Cardiac muscle cell (in vitro differentiated cells and primary cell): ENCODE measurements at places on chromosomes 2 and 18. TPM values are rescaled to one million over a fixed set of nuclear protein-coding genes. Genes with fewer than 3 reads are reported as not detected.

DNA sequence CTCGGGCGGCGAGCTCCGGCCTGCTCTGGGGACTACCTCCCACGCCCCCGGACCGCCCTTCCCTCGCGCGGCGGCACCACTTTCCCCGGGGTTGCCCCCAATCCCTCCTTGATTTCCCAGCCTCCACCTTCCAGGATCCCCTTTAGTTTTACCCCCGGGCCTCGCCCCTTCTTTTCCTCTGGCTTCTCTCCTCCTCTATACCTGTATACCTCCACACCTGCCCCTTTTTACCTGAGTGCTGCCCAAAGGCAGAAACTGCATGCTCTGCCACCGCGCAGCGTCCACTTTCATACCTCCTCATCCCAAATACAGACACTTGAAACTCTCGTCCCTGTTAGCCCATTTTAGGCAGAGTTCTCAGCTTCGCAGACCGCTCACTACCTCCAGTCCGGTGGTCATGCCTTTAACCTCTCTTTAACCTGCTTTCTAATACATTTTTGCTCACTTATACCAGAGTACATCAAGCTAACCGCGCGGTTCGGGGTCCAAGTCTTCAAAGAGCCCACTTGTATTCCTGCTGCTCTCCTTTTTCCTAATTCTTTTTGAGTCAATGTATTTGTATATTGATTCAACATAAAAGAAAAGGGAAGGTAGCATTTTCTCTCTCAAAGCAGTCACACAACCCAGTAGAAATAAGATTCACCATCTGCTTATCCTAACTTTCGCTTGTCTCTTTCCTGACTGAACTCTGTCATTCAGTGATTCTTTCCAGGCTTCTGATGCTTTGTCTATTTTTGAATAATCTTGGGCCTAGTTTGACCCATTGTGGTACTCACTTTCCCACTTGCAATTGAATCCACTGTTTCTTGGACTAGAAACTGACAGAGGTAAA is 901 bp downstream of the SPOPL start:
- DNase-seq, result peak; percentile 14

DNA sequence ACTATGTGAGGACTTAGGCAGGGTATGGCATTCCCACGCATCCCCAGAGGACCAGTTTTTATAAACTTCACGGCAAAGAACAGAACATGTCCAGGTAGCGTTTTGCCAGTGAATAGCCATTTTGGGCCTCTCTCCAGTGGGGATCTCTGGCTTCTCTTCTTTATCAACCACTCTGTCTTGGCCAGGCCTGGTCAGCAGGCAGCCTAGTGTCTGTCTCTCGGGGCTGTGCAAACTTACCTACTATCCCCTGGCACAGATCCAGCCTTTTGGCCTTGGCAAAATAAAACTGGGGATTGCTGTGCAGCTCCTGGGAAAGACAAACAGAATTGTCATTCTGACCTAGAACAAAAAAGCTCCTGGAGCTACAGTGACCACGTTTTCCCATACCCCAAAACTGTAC is 14.5 kb downstream of the CAPN14 start:
- no peak for DNase-seq

- no peak for DNase-seq
Observed at GRCh38 chr18:62224229-62224628, 37.2 kb downstream of the RELCH start.

DNA sequence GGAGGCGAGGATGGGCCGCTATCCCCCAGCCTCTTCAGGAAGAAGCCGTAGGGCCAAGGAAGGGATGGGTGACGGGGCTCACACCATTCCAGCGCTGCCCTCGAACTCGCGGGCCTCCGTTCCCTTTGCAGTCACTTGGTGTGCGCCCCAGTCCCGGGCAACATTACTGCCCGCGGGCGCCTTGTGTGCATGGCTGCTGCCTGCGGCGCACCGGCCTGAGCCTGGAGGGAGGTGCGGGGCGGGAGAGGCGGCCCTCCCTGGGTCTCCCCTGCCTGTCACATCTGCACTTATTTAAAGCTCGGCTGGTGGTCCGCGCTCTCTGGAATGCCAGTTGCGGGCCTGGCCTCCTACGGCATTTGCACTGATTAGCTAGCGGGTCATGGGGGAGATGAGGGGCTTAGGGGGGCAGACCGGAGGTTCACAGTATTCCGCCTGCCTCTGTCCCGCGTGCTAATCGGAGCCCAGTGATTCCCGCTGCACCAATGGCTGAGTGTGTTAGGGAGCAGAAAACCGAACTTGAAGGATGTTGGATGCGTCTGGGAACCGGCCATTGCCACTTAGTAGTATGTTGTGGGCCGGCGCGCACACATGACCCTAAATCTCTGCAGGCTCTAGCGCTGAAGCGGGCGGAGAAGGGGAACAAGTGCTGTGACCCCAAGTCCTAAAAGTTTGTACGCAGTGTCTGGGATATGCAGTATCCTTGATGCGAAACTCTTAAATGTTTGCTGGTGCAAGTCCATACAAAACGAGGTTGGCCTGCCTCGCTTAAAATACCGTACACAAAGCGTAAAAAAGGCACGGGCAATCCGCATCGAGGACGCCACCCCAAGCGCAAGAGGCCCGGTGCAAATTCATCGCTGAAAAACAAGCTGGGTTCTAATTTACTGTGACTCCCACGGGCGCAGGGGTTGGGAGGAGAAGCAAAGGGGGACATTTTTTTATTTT is 161.2 kb upstream of the SIX2 start:
- peak; percentile 34 for DNase-seq

GRCh38 chr2:98155291-98155690 is 68.3 kb downstream of the VWA3B start:
- no peak for DNase-seq

- no peak for DNase-seq
Observed at GRCh38 chr2:127770973-127771735, 39.8 kb downstream of the WDR33 start.

DNA sequence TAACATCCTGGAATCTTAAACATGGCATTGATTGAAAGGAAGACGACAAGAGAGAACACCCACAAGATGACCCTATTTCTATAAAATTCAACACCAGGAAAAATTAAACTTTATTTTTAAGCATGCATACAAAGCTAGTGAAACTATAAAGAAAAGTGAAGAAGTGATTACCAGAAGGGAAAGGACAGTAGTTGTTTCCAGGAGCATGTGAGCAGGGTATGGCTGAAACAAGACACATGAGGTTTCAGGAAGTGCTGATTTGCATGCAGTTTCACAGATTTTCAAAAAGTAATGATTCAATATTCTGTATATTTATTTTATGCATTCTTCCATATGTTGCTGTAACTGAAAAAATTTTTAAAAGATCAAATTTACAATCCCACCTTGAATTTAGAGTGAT is 24.6 kb upstream of the DAW1 start:
- DNase-seq, result no peak

DNA sequence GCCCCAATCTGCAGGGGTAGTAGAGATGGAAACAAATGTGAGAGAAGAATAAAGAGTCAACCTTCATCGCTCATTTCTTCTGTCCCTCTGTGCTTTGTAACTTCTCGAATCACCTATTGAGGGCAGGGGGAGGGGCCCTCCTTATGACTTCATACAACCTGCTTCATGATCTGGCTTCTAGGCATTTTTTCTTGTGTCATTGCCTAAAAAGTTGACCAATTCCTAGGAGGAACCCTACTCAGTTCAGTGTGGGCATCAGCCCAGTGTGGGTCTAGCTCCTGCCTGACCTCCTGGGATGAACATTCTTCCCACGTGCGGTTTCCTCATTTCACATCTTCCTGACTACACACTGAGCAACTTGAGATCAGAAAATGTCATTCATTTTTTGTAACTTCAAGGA is 46.3 kb upstream of the CREB1 start:
- no peak for DNase-seq

- DNase-seq, result no peak
Observed at GRCh38 chr2:168740360-168740759, 62.1 kb upstream of the NOSTRIN start.

GRCh38 chr2:26298286-26298637 is 47.7 kb upstream of the SELENOI start:
- no peak for DNase-seq

GRCh38 chr2:212908031-212908430 is 243.4 kb downstream of the IKZF2 start:
- DNase-seq, result no peak

IDH1 gene
- 85.4 and 138 TPM in 2 replicates for total RNA-seq

CRIM1 gene
- total RNA-seq, result 4.2 and 5.4 TPM in 2 replicates

FIGN gene
- 23.1 and 51.0 TPM in 2 replicates for total RNA-seq

ANKRD30BL gene
- total RNA-seq, result 0.14 and 0.71 TPM in 2 replicates

CCDC141 gene
- total RNA-seq, result 95.5 and 213 TPM in 2 replicates
